ENCODE measurements at places on chromosomes 2 and 18.

- no peak for DNase-seq
Observed at GRCh38 chr2:168694173-168694572, 108.3 kb upstream of the NOSTRIN start.

DNA sequence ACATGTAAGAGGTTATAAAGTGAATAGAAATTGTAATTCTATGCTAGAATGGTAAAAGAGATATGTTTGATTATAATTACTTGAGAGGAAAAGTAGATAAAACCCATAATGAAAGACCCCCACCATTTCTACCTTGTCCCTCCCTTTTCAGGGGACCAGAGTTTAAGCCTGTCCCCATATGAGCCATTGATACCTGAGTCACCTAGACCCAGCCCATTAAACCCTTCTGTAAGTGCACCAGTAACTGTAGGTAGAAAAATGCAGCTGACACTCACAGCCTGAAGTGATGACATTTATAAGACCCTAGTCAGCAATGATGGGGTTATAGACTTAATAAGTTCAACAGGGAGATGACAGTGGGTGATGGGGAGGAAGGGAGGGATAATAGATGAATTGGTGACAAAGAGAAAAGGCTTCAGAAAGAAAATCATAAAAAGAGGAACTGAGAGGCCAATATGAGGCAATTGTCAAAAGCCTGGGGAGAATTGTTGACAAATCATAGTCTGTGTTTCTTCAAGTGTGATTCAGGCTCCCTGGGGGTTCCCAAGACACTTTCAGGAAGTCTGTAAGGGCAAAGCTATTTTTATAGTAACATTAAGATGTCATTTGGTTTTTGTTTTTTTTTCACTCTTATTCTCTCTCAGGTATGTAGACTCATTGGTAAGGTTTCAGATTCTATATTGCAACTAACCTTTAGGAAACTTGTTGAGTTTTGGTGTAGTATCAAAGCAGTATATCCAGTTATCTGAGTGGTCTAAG is 544.2 kb downstream of the SATB2 start:
- no peak for DNase-seq

DNA sequence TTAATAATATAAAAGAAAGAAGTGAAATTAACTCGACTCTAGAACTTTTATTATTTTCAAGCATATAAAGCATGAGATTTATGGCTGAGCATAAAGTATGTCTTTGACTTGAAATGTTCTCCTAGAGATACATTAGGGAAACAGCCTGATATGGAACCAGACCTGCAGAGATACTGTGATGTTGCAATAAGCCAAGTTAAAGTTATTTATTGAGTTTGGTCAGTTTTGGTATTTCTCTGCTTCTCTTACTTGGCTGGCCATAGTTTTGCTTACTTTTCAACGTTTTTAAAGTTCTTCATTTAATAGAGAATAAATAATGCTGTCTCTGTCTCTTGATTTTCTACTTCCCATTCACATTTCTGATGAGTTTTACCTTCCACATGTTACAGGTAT is 76.0 kb downstream of the GFPT1 start:
- no peak for DNase-seq

DNA sequence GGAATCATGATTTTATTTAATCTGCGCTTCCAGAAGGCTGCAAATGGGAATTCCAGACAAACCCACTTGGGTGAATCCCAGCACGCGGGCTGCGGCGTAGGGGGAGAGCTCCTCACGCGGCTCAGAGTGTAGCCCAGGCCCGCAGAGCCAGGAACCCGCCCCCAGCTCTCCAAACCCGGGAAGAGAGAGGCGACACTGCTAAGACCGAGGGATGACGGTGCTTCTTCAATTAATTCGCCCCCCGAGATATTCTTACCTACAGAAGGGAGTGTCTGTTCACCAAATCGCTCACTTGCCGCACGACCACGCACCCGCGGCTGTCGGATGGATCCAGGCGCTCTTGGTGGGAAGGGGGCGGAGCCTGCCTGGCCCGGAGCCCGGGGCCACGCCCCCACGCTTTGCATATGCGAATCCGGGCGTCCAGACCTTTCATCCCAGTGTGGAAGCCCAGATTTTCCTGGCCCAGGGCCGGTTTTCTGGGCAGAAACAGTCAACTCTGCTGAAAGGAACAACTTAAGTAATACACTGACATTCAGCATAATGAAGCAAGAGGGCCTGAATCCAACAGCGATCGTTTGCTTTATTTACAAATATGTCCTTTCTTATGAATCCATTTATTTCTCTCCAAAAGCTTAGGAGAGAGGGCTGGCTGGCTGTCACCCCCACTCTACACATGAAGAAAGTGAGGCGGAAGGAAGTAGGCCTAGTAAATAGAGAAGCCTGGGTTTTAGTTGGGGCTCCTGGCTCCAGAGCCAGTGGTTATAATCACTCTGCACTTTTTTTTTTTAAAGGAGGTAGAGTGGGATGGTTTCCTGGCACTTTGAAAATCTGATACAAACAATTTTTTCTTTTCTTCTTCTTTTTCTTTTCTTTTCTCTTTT is at the start of gene SLC19A3:
TSS of gene SLC19A3 (minus strand) at position 342 of the 881 bp plus-strand sequence. CDS start 15,710 bp downstream, outside the sequence.
- no peak for DNase-seq

DNA sequence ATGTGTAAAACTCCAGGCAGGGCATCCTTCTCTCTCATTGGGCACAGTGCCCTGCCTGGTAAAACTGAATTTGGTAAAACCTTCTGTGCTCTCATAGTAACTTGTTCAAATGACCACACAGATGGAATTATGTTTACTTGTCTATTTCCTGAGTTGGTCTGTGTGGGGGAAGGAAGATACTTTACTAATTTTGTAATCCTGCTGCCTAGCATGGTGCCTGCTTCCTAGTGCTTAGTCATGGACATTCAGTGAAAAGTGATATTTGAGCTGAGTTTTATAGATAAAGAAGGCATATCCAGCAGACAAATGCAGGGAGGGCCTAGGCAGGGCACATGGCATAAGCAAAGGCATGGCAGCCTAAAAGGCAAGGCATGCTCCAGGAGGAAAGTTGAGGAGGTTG is 199.4 kb downstream of the FSHR start:
- DNase-seq = no peak

- no peak for DNase-seq
Observed at GRCh38 chr2:218717262-218717661, 6.6 kb downstream of the TTLL4 start.

- DNase-seq = no peak
Observed at GRCh38 chr2:70941701-70942100, 6.0 kb downstream of the ATP6V1B1 start.

- DNase-seq = no peak
Observed at GRCh38 chr2:123894167-123894566, 130.9 kb upstream of the CNTNAP5 start.

DNA sequence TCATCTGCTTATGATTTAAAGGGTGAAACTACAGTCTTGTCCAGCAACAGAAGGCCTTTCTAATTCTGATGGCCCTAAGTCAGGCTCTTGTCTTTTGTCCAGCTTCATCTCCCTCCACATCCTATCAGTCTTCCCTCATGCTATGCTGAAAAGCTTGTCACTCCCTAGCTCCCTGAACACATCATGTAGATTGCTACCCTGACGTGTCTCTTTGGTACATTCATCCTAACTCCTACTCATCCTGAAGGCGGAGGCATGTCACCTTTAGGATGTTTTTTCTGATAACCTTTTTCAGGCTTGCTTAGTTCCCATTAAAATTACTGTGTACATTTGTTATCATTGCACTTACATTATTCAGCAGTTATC is 78.4 kb upstream of the ARL5A start:
- no peak for DNase-seq

GRCh38 chr2:6177811-6178210 is 485.6 kb downstream of the SOX11 start:
- DNase-seq = no peak

- no peak for DNase-seq
Observed at GRCh38 chr2:18119883-18120282, 241.4 kb downstream of the KCNS3 start.

- no peak for DNase-seq
Observed at GRCh38 chr2:134900151-134900550, 18.5 kb upstream of the CCNT2 start.

GRCh38 chr2:149731079-149731478 is 143.5 kb upstream of the MMADHC start:
- DNase-seq = no peak

All from LNCaP clone FGC (cell line).